ENCODE measurements at places on chromosomes 5 and 9. TPM values are rescaled to one million over a fixed set of nuclear protein-coding genes. Genes with fewer than 3 reads are reported as not detected.

DNA sequence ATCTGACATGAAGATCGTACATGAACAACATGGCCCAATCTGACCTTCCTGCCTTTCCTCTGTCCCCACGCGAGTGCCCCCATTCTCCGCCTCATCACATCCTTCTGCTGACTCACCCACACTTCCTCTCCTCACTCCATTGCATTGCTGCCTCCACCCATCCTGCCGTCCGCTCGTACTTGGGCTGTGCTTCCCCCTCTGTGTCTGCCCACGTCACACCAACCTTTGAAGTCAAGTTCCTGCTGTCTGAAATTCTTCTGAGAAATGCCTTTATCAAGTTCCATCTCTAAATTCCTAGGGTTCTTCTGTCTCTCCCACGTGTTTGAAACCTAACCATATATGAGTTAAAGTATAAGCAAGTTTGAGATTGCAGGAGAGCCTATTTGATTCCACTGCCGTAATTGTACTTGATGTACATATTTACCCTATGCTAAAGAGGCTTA is 18.0 kb upstream of the STARD4 start:
- peak; percentile 79 for DNase-seq

DNA sequence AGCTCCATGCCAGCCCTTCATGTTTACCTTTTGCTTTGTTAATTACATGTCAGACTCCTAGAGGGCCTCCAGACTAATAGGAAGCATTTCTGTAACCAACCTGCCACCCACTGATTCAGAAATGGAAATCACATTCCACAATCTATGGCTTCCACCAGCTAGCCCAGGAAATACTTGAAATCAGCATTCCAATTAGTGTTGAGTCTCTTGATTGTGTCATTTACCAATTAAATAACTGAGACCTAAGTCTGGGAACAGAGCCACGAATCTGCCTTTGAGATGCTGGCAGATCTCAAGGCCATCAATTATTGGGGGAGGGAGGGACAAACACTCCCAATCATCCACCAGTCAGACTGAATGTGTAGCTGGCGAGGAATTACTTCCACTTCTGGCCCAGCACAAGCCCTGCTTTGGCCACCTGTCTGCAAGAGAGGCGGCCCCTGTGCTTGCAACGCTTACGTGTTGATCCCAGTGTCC is 27.4 kb upstream of the SAP30L start:
- no peak for DNase-seq

DNA sequence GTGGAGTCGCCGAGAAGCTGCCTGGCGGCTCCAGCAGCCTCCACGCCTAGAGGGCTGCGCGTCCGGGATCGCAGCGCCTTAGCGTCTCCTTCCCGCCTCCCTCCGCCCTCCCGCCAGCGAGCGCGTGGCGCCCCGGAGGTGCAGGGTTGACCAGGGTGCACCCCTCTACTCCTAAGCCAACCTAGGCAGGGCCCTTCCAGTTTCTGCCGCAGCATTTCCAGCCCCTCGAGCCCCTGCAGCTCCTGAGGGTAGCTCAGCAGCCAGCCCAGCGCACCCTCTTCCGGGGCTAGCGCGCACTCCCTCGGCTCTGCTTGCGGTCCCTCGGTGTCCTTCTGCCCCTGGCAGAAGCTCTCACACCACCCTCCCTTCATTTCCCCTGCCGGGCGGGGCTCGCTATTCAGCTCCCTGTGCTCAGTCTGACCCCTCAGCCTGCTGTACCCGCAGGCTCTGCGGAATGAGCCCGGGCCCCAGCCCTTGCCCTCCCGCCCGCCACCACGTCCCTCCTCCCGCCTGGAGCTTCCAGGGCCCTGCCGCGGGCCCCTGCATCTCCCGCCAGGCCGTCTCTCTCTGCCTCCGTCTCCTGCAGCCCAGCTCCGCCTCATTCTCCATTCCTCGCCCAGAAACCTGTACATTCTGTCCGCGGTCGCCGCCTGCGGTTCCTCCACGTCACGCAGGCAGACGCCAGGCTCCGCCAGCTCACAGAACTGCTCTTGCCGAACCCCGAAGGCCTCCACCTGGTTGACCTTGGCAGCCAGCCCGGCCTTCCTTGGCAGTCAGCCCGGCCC is 61.8 kb downstream of the SPATA31C2 start:
- DNase-seq, result peak; percentile 78

- DNase-seq, result no peak
These were observed 34.4 kb upstream of the RANBP6 start for GRCh38 chr9:6049798-6050197.

- DNase-seq, result no peak
These were observed 379.1 kb downstream of the ENC1 start for GRCh38 chr5:74261421-74261820.

DNA sequence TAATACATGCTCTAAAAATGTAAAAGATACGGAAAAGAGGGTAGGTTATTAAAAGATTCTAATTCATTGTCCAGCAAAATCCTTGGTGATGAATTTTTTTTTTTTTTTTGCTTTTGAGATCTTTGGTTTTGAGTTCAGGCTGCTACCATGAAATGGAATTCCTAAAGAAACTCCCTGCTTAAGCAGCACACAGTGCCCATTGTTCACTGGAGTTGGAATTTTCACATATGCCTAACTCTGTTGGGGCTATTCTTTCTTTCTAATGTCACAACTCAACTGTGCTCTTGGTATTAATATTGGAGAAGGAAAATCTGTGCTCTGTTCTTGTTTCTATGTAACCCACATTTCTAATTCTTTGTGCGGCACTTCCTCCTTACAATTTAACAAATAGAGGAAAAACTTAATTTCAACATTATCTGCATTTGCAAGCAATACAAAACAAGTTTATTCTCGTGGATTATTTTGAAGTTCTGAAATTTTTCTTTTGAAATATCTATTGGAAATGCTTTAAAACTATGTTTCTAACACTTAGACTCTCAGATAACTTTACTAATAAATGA is 21.6 kb downstream of the MATR3 start:
- DNase-seq, result no peak

DNA sequence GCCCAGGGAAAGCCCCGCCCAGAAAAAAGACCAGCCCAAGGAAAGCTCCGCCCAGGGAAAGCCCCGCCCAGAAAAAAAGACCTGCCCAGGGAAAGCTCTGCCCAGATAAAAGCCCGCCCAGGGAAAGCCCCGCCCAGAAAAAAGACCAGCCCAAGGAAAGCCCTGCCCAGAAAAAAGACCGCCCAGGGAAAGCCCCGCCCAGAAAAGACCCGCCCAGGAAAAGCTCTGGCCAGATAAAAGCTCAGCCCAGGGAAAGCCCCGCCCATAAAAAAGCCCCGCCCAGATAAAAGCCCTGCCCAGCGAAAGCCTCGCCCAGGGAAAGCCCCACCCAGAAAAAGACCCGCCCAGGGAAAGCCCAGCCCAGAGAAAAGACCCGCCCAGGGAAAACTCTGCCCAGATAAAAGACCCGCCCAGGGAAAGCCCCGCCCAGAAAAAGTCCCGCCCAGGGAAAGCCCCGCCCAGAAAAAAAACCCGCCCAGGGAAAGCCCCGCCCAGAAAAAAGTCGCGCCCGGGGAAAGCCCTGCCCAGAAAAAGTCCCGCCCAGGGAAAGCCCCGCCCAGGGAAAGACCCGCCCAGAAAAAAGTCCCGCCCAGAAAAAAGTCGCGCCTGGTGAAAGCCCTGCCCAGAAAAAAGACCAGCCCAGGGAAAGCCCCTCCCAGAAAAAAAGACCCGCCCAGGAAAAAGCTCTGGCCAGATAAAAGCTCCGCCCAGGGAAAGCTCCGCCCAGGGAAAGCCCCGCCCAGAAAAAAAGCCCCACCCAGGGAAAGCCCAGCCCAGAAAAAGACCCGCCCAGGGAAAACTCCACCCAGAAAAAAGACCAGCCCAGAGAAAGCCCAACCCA is 11.9 kb downstream of the GRIN1 start:
- no peak for DNase-seq

GRCh38 chr9:133699546-133699945 is 38.6 kb downstream of the SARDH start:
- no peak for DNase-seq

DNA sequence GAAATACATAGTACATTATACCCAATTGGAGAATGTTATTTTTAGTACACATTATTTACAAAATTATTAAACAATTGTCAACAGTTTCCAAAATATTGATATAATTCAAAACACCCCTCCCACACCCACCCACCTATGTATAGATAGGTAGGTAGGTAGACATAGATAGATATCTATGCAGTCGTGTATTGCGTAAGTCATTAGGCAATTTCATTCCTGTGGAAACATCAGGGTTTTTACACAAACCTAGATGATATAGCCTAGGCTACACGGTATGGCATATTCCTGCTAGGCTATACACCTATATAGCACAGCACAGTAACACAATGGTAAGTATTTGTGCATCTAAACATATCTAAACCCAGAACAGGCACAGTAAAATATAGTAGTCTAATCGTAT is 377.3 kb downstream of the ANXA1 start:
- no peak for DNase-seq

GRCh38 chr5:102789469-102789868 is 34.4 kb downstream of the PAM start:
- no peak for DNase-seq

DNA sequence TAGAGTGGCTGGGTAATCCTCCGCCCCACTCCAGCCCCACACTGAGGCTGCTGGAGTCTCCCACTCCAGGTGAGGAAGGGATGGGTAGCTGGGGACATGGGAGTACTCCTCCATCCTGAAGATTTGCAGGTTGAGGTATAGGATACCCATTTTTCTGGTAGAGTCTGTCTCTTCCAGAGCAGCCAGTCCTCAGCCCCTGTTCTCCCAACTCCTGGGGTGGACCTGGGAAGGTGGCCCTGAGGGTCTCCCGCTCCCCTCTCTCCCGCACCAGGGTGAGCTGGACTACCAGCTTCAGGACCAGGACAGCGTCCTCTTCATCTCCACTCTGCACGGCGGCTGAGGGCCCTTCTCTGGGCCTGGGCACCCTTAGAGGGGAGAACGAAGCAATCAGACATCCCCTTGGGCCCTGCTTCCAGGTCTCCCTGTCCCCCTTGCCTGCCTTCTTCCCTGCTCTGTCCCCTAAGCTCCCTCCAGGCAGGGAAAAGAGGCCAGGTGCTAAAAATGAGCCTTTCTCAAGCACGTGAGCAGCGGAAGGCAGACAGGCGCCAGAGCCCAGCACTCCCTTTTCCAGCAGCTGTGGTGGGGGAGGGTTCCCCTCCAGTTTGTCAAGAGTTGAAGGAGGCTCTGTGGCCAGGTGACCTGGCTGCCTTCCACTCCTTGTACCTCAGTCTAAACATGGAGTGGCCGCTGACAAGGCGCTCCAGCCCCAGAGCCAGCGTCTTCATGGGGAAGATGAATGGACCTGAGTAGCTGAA is 18.4 kb downstream of the URM1 start:
- DNase-seq, result no peak

DNA sequence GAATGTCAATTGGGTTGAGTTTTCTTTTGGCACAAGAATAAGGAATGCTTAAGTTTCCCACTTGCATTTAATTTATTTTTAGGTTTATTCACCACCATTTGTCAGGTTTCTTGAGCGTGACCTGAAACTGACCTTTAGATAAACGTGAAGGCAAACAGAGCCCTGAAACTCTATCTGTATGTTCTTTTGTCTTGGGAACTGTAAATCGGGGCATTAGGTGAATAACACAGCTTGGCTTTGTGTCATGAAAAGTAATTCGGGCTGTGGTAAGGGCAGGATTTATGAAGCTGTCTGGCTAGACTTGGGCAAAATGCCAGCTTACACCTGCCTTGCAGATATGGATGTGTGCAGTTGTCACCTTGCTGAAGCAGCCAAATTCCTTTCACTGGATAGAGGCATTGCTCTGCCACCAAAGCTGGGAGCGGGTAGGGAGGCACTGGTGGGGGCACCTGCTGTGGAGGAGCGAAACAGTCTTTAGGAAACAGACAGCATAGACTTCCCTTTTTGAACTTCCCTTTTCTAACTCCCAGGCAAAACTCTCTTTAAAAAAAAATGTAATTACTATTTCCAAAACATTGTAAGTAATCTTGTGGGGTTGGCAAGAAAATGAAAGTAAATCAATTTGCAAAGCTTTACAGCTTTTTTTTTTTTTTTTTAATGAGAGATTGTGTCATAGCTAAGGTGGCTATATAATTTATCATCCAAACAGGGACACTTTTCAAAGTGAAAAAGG is 545.2 kb downstream of the CSNK1G3 start:
- DNase-seq, result peak; percentile 21

DNA sequence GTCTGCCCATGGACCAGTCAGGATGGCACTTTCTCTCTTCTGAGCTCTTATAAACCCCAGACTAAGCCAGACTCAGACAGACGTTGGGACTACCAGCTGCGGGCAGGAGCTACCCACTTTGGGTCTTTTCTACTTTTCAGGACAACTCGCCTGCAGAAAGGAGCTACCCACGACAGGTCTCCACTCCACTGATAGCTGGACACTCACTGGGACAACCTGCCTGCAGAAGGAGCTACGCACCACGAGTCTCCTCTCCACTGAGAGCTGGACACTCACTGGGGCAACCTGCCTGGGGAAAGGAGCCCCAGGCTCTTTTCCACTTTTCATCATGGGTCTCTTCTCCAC is 1440.2 kb upstream of the ACO1 start:
- no peak for DNase-seq

DNA sequence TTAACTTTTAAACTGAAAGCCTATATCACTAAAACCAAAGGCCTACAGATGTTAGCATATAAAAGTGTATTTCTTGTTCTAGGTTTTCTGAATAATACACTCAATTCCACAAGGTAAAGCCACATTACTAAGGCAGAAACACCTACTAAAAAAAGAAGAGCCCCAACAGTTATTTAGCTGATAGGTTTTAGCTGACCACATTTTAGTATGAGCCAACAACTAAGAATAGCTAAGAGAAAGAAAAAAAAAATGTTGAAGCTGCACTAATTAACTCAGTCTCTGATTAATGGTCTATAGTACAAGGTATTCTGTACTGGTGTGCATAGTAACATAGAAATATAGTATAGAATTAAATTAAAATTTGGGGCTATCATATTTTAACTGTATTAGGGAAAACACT is 23.5 kb downstream of the ZFR start:
- no peak for DNase-seq

GRCh38 chr9:137032858-137033257 is 970 bp upstream of the FUT7 start:
- DNase-seq, result no peak

- DNase-seq, result no peak
These were observed 9.3 kb downstream of the NACC2 start for GRCh38 chr9:136085815-136086212.

DNA sequence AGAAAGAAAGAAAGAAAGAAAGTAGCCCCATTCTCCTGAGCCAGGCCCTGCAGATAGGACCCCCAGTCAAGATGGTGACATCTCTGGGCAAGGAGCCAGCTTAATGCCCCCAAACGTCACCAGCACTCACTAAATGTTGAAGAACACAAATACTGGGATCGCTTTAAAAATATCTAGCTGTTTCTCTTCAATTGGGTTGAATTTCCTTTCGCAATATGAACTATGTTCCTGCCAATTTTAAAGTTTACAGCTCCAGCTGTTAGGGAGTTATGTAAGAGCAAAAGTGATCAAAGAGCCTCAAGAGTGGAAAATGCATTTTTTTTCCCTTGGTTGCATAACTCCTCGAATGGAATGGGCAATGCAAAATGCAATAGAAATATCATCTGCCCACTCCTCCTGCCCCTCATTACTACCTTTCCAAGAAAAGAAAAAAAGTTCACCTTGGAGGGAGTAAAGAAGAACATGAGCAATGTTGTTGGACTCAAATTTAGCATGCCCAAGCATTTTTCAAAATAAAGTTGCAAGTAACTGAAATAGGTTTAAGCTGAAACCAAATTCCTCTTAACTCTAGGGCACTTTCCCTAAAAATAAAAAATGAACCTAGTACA is 244.2 kb upstream of the PIK3R1 start:
- no peak for DNase-seq

GRCh38 chr5:159310511-159310910 is 19.8 kb downstream of the IL12B start:
- no peak for DNase-seq

Gene TRPM3
- not detected for total RNA-seq

Gene HRH2
- total RNA-seq, result 1.1 TPM

Measured in kidney epithelial cell (primary cell).